ENCODE measurements at places on chromosomes 16 and 17. TPM values are rescaled to one million over a fixed set of nuclear protein-coding genes. Genes with fewer than 3 reads are reported as not detected.

Gene RNF222
- total RNA-seq, result not detected

Gene CDH15
- 0.19 TPM for total RNA-seq

Gene AIPL1
- total RNA-seq, result not detected

Gene CFAP119
- total RNA-seq, result 9.1 TPM

Gene CES4A
- total RNA-seq, result 1.2 TPM

Gene NUDT16L1
- 19.6 TPM for total RNA-seq

Gene SLC38A8
- not detected for total RNA-seq

Gene TSPAN10
- 4.4 TPM for total RNA-seq

Gene TVP23C
- 8.5 TPM for total RNA-seq

Gene CACNG4
- total RNA-seq, result 9.2 TPM

Gene TMEM114
- total RNA-seq, result not detected

Gene CES3
- total RNA-seq, result 1.7 TPM

Gene KCTD11
- total RNA-seq, result 15.9 TPM

Gene SMG1
- 28.8 TPM for total RNA-seq

Gene CCL8
- total RNA-seq, result not detected

Gene TEFM
- total RNA-seq, result 21.4 TPM

Gene KCNG4
- total RNA-seq, result not detected

Gene EVI2B
- total RNA-seq, result 0.11 TPM

Gene KRT33B
- 0.28 TPM for total RNA-seq

Gene PGAP3
- 8.5 TPM for total RNA-seq

Gene SOST
- total RNA-seq, result not detected

Gene CHAD
- total RNA-seq, result not detected

Gene MPDU1
- 132 TPM for total RNA-seq

Gene CMTM1
- total RNA-seq, result 1.8 TPM

Gene RTN4RL1
- 3.4 TPM for total RNA-seq

Gene ABCC11
- total RNA-seq, result 0.13 TPM

Gene CA5A
- total RNA-seq, result not detected

Gene KRTAP4-5
- not detected for total RNA-seq

Gene SDR42E1
- total RNA-seq, result 1.2 TPM
